LHCN-M2 (cell line): ENCODE measurements at places on chromosomes 6 and 20. TPM values are rescaled to one million over a fixed set of nuclear protein-coding genes. Genes with fewer than 3 reads are reported as not detected.

DNA sequence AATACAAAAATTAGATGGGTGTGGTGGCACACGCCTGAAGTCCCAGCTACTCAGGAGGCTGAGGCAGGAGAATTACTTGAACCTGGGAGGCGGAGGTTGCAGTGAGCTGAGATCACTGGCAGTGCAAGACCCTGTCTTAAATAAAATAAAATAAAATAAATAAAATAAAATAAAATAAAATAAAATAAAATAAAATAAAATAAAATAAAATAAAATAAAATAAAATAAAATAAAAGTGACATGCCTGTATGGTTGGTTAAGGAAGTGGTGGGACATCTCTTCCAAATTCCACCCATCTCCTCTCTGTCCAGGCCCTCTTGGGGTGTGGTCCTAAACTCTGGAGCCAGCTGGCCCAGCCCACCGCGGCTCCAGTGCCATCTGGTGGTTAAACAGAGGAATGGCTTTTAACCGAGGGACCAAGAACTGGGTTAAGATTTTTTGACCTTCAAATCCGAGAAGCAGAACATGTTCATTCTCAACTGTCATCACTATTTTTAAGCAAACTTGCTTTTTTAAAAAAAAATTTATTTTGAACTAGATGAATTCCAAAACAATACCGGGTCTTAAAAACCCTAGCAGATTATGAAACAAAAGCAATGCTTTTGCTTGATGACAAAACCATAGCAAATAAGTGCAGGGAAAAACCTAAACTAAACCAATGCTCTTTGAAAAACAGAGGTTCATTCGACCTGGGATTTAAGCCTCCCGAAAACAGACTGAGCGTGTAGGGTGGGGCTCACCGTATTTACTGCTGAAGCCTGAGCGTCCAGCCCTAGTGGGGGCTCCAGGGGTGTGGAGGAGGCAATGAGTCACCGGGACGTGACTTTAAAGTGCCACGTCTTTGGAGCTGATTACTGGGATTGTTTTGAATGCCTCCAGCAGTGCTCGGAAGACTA is 68.8 kb downstream of the CDC5L start:
- peak; percentile 63 for DNase-seq

DNA sequence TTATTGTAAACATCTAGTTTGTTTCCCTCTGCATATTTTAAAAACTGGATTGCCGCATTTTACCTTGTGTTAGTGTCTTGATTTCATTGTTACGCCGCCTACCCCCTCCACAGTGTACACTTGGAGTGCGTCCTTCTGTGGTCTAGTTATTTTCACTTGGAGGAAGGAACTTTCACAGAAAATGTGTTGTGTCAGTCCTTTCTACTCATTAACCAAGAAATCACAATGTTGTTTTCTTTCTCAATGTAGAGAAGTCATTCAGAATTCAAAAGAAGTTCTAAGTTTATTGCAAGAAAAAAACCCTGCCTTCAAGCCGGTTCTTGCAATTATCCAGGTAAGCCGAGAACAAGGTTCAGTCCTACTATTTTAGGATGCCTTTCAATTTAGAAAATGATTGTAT is 10.3 kb downstream of the MTHFD1L start:
- DNase-seq: no peak

GRCh38 chr6:29853245-29853644 is 25.6 kb downstream of the HLA-G start:
- DNase-seq: no peak

GRCh38 chr6:125356884-125357283 is 55.1 kb upstream of the HDDC2 start:
- no peak for DNase-seq

DNA sequence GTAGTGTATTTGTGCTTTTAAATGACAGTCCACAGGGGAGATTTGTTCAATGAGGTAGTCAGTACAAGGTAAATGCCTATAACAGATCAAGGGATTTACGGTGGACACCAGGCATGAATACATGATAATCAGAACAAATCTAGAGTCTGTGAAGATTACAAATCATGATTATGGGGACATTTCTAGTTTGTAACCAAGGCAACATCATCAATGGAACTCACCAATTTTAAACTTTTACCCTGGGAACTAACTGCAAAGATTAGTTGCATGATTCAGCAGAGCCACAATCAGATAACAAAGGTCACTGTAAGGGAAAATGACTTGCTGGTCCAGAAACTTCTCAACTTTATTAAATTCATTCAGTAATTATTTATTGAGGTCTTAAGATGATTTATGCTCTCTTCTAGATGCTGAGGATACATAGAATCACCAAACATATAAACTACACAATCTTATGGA is at the start of gene CRISP1:
CRISP1 (minus strand) TSS at position 51 of the 459 bp plus-strand sequence. CDS start 9,135 bp downstream, outside the sequence.
- DNase-seq: no peak

Gene FAM83D
- total RNA-seq: 64.4 and 73.2 TPM in 2 replicates

Gene BAG2
- 16.3 and 19.6 TPM in 2 replicates for total RNA-seq
